ENCODE measurements at places on chromosomes 7 and 10.

- DNase-seq, result no peak
These were observed 156.5 kb upstream of the AGR3 start for GRCh38 chr7:17038160-17038782.

- no peak for DNase-seq
These were observed 4.5 kb downstream of the TNS3 start for GRCh38 chr7:47577321-47577919.

DNA sequence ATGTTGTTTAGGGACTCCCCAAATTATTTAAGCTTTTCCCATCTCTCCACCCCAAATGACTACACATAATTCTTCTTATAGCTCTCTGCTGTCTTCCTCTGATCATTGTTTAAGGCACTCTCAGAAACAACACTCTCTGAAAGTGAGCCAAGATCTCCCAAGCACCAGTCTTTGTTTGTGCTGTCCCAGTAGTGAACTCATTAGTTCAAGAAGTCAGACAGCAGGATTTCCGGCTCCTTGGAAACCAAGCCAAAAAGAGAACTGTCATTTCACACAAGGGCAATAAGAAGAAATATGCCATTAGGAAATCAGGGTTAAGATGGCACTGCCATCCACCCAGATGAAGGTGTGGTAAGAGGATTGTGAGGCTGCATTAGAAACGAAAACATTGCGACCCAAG is 83.1 kb downstream of the FZD1 start:
- no peak for DNase-seq

DNA sequence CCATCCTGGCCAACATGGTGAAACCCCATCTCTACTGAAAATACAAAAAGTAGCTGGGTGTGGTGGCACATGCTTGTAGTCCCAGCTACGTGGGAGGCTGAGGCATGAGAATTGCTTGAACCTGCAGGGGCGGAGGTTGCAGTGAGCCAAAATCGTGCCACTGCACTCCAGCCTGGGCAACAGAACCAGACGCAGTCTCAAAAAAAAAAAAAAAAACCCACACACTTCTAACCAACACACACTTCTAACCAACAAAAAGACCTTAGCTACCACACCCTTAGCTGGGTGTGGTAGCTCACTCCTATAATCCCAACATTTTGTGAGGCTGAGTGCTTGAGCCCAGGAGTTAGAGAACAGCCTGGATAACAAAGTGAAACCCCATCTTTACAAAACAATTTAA is 33.9 kb upstream of the SPOCK2 start:
- DNase-seq, result no peak

DNA sequence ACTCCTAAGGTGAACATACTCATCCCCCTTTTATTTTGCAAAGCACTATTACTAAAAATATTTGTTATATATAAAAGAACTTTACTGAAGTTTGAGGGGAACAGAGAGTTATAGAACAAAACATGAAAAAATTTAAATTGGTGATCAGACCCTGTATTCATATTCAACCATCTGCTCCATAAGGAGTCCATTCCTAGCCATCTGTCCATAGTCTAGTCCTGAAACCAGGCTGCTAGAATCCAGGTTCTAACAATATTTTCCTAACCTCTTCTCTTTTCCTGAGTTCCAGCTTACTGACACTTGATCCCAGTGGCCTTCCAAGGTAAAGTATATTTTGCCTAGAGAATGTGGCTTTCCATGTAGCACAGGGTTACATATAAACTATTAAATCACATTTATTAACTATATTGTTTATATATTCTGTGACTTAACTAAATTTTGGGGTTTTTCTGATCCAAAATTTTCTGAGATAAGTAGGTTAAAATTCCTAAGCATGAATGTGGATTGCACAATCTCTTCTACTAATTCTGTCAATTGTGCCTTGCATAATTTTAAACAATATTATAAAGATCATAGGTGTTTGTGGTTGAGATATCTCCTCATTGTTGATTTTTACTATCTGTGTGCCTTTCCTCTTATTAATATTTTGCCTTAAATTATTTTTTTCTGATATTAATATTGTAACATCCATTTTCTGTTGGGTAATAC is 137.6 kb upstream of the MAGI2 start:
- no peak for DNase-seq

DNA sequence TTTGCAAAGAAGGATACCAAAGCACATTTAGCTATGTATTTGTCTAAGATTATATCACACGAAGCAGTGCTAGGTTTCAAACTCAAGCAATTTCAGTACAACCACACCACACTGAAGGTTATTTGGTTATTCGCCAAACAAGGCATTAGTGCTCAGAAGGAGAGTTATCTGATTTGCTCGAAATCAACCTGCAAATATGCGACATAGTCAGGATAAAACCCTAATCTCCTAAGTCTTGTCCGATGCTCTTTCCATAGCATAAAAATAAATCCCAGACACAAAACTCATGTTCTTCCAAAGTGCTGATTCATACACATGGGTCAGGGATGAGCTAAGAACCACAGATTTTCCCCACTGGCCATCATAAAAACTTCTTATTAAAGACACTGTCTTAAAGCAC is 1288.0 kb upstream of the SORCS1 start:
- no peak for DNase-seq

- DNase-seq, result no peak
These were observed 178.0 kb downstream of the RNF216 start for GRCh38 chr7:5603241-5604140.

DNA sequence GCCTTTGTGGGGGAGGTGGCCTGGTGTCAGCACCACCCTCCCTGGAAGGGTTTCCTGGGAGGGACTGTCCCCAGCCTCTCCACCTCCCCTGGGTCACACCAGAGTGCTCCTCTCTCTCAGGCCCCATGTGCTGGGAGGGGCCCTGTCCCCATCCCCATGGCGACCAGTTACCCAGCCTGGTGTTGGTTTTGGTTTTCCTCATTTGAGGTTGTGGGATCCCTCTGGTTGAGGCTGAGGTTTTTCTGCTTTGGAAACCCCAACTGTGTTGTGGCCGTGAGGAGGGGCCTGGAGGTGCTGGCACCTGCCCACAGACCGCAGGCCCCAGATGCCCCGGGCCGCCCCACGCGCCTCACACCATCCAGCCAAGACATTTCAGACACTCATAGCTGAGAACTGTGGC is 106.3 kb downstream of the GRK5 start:
- peak; percentile 22 for DNase-seq

DNA sequence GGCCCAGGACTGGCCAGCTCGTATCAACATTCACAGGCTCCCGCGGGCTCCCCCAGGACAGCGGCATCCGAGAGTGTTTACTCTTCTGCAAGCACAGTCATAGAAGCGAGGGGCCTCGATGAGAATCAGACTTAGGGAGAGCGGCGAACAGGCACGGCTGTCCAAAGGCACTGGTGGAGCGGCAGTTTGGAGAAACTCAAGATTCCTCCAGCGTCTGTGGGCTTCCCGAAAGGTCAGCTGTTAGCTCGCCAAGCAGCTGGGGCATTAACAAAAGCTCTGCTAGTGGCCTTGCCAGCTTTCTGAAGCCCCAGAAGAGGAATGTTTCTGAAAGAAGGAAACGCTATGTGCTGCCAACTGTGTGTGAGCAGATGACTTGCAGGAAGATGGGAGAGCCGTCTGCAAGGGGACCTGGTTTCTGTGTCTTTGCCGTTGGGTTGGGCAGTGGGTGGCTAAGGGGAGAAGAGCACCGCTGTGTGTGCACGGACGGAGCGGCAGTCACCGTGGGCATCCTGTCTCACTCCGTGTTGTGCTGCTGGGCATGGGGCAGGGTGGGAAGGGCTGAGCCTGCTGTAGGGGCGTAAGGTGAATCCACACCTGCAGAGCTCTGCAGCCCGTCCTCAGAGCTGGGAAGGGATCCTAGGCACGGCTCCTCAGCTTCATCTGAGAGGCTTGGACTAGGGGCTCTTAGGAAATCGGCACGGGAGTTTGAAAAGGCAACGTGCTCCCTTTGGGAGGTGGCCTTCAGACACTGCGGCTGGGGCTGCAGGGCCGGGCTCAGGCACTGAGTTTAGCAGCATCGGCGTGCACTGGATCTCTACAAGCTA is 42.1 kb downstream of the AMZ1 start:
- no peak for DNase-seq

DNA sequence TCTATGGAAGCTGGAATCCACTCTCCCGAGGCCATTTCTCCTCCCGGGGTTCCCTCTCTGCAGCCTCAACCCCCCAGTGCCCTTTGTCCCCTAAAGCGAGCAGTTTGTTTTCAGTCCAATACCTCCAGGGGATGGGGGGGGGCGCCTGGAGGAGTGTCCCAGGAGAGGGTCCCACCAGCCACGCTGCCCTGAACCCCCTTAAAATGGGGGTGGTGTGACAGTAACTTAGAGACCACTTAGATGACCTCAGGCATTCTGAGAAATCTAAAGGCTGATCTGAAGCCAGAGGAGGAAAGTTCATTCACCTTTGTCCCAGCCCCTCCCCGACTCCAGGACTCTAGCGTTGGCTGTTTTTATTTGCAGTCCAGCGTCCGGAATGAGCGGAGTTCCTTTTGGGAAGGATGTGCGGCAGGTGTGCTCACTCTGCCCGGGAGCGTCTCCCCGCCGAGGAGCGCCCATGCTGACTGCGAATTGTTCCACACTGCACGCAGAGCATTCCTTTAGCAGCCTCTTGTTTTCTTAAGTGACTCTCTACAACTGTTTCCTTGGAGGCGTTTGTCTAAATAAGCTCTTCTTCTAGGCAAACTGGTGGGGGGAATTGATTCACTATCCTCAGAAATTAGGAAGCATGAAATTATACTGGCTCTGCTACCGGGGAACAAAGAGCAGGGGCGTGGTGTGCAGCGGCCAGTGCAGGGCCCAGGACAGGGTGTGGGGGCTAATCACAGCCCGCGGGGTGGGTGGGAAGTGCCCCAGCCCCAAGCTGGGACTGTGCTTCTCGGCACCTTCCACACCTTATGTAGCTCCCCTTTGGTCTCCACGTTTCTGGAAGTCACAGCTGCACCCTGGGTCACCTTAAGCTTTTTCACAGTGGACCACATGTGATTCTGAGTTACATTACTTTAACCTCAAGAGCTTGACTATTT is 46.3 kb downstream of the SYPL1 start:
- no peak for DNase-seq

DNA sequence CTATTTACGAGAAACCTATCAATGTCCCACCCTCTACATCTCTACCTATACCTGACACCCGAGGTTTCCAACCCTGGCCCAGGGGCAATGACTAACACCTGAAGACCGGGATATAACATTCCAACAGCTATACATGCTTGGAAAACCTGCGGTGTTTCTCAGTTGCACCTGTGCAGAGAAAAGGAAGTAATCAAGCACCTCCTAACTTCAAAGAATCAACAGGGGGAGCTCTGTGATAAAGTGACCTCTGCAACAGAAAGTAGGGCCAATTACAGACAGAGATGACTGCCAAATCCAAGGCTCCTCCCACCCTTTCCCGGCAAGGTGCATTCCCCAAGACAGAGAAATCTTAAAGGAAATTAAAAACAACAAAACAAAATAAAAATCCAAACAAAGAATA is 41.3 kb downstream of the CCDC6 start:
- no peak for DNase-seq

DNA sequence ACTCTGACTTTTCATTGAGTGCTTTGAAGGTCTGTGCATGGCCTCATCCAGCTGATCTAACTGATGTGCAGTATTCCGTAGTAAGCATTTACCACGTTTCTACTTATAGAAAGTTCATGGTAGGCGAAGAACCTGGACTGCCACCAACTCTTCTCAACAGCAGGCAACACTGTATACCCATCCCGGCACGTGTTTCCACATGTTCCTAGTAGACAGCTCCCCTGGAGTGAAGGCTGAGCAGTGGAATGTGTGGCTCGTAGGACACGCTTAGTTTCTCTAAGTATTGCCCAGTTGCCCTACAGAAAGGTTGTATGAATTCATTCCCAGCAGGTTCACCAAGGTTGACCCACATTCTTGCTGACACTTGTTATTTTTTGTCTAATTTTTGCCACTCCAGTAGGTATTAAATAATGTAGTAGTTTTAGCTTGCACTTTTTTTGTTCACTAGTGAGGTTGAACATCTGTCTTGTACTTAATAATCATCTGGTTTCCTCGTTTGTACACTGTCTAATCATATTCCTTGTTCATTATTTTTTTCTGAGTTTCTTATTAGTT is 15.2 kb downstream of the PROSER2 start:
- DNase-seq, result no peak
